ENCODE measurements at places on chromosomes 12 and 14. TPM values are rescaled to one million over a fixed set of nuclear protein-coding genes. Genes with fewer than 3 reads are reported as not detected.

GRCh38 chr14:101594511-101595148 lies 33.3 kb downstream of the DIO3 start:
- no peak for DNase-seq

DNA sequence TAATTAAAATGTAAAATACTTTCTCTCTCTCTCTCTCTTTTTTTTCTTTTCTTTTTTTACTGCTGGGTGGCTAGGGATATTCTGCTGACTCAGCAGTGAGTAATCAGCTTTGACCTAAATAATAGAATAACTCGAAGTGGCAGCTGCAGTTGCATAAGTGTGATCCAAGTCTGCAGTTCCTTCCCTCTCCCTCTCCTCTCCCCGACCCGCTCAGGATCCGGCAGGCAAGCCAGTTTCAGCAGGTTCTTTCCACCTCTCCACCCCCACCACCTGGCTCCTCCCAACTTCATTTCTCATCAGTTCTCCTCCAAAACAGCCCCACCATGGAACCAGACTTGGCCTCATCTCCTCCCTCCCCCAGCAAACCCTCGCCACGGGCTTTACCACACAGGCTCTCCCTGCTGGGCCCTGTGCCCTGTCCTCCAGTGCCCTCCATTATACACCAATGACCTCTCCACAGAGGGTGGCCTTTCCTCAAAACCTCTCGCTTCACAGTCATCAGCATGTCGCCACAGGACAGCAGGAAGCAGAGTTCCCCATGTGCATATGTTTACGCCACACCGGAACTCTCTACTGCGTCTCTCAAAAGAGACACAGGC lies 22.4 kb downstream of the SLC7A8 start:
- DNase-seq: peak; percentile 37

GRCh38 chr12:50620978-50621360 lies 116.2 kb downstream of the DIP2B start:
- DNase-seq: no peak

- no peak for DNase-seq
Observed at GRCh38 chr14:102768223-102769048, 8.8 kb upstream of the TRAF3 start.

Gene TMEM179
- not detected for total RNA-seq

All from left ventricle myocardium superior (tissue), 1 donor.